NCI-H187 treated with DMSO at 0.1 percent for 48 hours (cell line): ENCODE measurements at places on chromosomes 13 and 19.

GRCh38 chr19:16605553-16605994 lies 22.4 kb downstream of the MED26 start:
- DNase-seq, result no peak

DNA sequence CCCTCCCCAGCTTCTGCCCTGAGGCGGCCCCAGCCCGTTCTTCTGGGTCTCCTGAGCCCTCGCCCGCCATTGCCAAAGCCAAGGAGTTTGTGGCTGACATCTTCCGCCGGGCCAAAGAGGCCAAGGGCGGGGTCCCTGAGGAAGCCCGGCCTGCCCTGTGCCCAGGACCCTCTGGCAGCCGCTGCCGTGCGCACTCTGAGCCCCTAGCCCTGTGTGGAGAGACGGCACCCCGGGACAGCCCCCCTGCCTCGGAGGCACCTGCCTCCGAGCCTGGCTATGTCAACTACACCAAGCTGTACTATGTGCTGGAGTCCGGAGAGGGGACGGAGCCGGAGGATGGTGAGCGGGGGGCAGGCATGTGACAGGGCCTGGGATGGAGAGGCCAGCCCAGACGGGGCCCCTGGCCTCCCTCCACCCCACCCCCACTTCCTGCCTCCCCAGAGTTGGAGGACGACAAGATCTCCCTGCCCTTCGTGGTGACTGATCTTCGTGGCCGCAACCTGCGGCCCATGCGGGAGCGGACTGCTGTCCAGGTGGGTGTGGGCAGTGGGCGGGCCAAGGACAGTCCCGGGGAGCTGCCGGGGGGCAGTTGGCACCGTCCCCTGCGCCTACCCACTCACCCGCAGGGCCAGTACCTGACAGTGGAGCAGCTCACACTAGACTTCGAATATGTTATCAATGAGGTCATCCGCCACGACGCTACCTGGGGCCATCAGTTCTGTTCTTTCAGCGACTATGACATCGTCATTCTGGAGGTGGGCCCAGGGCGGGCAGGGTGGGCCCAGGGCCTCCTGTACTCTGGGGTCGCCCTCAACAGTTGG lies 7.0 kb downstream of the DCAF15 start:
- no peak for DNase-seq

GRCh38 chr19:5156231-5156986 lies 184.2 kb downstream of the PTPRS start:
- DNase-seq, result no peak

GRCh38 chr13:51000061-51000460 lies 90.5 kb downstream of the RNASEH2B start:
- DNase-seq, result no peak

GRCh38 chr13:27830010-27830409 lies 37.7 kb downstream of the GSX1 start:
- DNase-seq, result no peak

DNA sequence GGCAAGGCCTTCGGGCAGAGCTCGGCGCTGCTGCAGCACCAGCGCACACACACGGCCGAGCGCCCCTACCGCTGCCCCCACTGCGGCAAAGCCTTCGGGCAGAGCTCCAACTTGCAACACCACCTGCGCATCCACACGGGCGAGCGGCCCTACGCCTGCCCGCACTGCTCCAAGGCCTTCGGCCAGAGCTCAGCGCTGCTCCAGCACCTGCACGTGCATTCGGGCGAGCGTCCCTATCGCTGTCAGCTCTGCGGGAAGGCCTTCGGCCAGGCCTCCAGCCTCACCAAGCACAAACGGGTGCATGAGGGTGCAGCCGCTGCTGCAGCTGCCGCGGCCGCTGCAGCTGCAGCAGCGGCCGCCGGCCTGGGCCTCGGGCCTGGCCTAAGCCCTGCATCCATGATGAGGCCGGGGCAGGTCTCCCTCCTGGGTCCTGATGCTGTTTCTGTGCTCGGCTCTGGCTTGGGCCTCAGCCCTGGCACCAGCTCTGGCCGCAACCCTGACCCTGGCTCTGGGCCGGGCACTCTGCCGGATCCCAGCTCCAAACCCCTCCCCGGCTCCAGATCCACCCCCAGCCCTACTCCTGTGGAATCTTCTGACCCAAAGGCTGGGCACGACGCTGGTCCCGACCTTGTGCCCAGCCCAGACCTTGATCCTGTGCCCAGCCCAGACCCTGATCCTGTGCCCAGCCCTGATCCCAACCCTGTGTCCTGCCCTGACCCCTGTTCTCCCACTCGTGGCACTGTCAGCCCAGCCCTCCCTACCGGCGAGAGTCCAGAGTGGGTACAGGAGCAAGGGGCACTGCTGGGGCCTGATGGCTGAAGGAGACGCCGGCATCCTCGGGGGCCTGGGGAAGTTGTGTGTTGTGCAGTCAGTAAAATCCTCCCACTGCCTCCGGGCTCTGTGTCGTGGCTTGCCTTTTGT lies 2.0 kb upstream of the MCOLN1 start:
- no peak for DNase-seq

- no peak for DNase-seq
Observed at GRCh38 chr13:76091076-76091475, 454.9 kb downstream of the LMO7 start.

- DNase-seq, result no peak
Observed at GRCh38 chr13:77016888-77017623, 9.9 kb downstream of the FBXL3 start.

DNA sequence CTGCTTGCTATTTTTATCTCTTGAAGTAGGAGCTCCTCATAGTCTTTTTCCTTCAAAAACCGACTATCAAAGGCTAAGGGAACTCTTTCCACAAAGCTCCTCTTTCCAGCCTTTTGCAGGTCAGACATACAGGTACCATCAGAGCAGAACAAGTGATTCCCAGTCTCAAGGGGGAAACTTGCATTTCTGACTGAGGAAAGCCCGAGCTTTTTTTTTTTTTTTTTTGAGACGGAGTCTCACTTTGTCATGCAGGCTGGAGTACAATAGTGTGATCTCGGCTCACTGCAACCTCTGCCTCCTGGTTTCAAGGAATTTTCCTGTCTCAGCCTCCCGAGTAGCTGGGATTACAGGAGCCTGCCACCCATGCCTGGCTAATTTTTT lies 32.0 kb downstream of the RUBCNL start:
- DNase-seq, result no peak

DNA sequence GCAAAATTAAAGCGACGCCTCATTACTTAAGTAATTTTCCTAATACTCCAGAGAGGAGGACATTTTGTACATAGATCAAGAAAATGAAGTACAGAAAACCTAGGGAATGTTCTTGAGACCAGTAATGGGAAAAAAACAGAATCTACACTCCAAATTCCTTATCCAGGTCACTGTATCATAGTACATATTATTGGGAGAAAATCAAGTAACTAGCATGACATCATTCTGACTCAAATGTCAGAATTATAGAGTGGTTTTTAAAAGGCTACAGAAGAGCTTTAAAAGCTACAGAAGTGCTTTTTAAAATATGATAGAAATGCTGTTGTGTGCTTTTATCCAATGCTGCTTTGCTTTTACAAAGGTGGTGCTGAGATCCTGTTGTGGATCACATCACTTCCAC lies 86.3 kb upstream of the SLC15A1 start:
- peak; percentile 40 for DNase-seq

GRCh38 chr19:17685451-17686022 lies 2.6 kb downstream of the UNC13A start:
- no peak for DNase-seq
